ENCODE measurements at places on chromosomes 2 and 18.

DNA sequence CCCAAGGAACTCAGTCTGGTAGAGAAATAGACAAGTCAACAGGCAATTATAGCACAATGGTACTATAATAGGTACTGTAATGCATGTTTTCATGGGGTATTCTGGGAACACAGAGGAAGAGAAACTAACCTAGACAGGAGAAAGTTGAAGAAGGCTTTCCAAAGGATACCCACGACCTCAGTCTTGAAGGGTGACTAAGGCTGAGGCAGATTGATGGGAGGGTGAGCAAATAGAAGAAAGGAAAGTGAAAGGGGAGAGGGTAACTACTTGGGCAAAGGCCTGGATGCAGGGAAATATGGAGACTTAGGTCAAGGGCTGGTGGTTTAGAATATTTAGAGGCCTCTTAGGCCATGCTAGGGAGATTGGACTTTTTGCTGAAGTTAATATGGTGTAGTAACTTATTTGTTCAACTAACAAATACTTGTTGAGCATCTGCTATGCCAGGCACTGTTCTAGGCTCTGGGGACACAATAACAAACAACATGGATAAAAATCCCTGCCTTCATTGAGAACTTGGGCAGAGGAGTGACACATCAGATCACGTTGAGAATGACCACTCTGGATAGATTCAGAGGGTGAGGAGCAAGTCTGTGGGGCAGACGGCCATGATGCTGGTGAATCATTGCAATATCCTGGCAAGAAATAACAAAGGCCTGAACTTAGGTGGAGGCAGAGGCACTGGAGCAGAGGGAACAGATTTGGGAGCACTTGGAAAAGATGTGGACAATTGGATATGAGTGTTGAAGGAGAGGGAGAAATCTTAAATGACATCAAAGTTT lies 56.4 kb downstream of the PLB1 start:
- no peak for ATAC-seq

GRCh38 chr2:84290537-84290936 lies 168.5 kb downstream of the SUCLG1 start:
- no peak for ATAC-seq

DNA sequence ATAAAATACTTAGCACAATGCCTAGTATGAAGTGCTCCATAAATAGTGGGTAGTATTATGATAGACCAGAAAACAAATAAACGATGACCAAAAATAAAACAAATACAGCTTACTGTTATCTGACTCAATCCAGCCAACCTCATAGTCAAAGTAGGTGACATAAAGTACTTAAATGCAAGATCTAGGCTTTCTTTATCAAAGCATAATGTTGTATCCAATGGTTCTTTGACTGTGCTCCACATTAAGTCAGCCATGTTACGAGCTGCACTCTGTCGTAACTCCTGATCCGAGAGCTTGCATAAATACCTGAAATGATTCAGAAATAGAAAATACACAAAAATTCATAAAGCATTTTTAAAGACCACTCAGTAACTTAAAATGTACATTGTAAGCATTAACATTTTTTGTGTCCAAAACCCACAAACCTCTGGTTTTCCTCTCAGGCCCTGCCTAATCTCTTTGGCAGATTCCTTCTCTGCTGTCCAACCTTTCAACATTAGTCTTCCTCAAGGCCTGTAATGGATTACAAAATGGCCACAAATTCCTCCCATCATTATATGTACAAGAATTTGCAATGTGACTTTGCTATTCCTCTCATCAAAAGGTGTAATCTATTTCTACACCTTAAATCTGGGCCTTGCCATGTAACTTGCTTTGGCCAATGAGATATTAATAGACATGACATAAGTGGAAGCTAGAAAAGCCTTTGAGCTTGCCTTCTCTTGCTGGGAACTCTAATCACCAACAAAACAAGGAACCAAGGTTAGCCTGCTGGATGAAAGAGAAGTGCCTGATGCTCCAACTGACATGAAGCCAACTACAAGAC lies 90.6 kb downstream of the USP34 start:
- no peak for ATAC-seq

DNA sequence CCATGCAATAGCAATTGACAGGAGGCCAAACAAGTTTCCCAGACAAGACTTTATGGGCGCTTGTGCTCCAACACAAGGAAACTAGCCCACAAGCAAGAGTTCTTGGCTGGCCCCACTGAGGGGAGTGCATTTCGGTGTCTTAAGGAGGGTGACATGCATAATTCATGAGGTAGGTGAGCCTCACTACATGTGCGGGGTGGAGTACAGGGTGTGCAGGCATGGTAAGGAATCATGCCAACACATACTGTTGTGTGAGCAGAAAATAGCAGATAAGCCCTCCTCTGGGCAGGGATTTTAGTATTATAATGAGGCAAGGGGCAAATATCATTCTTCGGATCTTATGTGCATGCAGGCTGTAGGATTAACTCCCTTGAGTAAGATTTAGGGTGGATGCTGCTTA lies 78.7 kb upstream of the SLC1A4 start:
- no peak for ATAC-seq

DNA sequence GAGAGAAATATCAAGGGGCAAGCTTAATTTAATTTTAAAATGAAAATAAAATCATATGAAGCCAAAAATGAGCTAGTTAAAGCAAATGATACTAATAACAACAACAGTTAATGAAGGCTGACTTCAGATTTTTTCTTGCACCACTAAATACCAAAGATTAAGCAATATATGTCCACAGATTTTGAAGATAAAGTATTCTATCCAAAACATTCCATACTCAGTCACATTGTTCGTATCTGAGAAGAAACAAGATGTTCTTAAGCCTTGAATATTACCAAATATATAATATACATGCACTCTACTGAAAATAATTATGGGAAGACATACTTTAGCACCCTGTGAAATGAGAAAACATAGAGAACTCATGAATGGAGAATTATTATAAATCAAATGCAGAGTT lies 593.3 kb upstream of the SYT4 start:
- ATAC-seq: no peak

- no peak for ATAC-seq
Observed at GRCh38 chr2:152278526-152278925, 56.4 kb upstream of the FMNL2 start.

DNA sequence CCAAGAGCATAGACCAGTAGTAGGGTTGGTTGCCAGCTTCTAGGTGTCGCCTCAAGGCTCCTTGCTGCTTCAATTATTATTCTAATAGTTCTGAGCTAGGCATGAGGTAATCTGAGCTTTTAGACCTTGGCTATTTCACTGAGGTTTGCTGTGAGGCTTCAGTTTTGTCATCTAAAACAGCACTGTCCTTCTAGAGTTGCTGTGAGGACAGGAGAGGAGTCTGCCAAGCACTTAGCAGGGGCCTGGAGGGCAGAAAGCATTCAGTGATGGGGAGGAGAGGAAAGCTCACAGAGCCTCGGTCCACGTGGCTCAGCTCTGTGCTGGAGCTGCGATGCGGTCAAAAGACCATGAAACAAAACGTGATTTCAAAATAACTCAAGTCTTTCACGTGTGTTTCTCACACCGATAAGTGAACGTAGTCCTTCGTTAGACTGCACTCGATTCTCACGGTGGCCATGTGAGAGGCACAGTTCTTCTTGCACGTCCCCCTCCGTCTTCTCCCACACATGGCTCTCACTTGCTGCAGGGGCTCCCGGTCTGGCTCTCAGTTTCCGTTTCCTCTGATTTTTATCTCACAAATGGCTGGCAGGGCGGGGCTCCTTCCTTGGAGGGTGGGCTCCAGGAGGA lies 113.7 kb downstream of the B3GNT2 start:
- ATAC-seq: no peak

Measured in motor neuron (in vitro differentiated cells).